Left renal cortex interstitium (tissue), 4 donors: ENCODE measurements at places on chromosomes 16 and 17. TPM values are rescaled to one million over a fixed set of nuclear protein-coding genes. Genes with fewer than 3 reads are reported as not detected.
A peak's percentile ranks its signal among the peaks of the same experiment; 100 is the strongest.

DNA sequence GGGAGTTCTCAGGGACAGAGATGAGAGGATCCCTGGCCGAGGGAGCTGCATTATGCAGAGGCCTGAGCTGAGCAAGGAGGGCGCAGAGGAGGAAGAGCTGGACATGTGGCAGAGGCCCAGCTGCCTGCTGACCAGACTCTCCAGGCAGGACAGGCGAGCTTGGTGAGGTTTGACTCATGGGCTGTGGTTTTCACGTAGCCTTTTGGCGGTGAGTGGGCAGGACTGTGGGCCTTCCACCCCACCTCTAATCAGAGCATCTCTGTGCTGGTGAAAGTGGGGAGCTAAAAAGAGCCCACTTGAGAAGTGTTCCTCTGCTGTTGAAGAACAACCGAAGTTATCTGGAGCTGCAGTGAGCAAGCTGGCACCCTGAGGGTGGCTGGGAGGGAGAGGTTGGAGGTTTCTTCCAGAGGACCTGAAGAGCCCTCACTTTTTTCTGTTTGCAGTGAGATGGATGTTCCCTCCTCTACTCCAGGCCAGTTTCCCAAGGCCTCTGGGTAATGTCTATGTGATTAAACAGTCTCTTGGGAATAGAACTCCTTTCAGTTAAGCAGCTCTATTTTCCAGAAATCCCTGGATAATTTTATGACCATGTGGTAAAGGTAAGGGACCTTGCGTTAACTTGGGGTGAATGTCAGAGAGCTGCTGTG, 11.9 kb downstream of the EPN2 start:
- no peak for DNase-seq

GRCh38 chr16:48605518-48606110, 4.4 kb downstream of the N4BP1 start:
- no peak for DNase-seq

GRCh38 chr16:80986557-80986956, 20.1 kb downstream of the CMC2 start:
- DNase-seq, result no peak

- no peak for DNase-seq
Measured at GRCh38 chr16:76885776-76886537, 305.0 kb upstream of the MON1B start.

GRCh38 chr16:12340151-12340733, 363.7 kb downstream of the SNX29 start:
- DNase-seq, result no peak

- DNase-seq, result no peak
Measured at GRCh38 chr16:86100205-86101136, 201.5 kb downstream of the IRF8 start.

GRCh38 chr17:14760212-14760611, 459.3 kb downstream of the HS3ST3B1 start:
- no peak for DNase-seq

- no peak for DNase-seq
Measured at GRCh38 chr17:12342161-12342560, 321.5 kb downstream of the MAP2K4 start.

- no peak for DNase-seq
Measured at GRCh38 chr16:66008136-66008535, 358.4 kb upstream of the CDH5 start.

- DNase-seq, result no peak
Measured at GRCh38 chr16:20821682-20822081, 15.4 kb downstream of the REXO5 start.

GRCh38 chr17:82012640-82013295, 9.9 kb downstream of the CENPX start:
- no peak for DNase-seq

GRCh38 chr17:2964370-2964769, 99.0 kb downstream of the OR1D5 start:
- DNase-seq, result no peak

DNA sequence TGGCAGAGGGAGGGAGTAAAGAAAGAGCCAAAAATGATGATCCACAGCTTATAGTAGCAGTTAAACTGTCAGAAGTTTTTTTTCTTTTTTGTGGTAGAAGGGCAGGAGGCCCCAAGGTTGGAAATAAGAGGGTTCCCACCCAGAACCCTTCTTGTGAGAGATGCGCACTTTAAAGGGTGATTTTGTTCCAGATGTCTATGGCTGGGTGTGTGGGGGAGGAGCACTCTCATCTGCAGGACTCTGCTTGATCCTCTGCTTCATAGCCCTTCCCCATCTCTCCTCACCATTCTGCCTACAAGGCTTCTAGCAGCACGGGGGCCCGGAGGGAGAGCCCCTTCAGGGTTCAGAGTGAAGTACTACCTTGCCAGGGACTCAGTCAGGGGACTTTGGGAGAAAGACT, 6.4 kb downstream of the ATXN1L start:
- DNase-seq, result no peak

GRCh38 chr17:76530095-76530723, 7.3 kb downstream of the CYGB start:
- no peak for DNase-seq

- DNase-seq, result no peak
Measured at GRCh38 chr16:15919331-15919730, 30.1 kb upstream of the ABCC1 start.

DNA sequence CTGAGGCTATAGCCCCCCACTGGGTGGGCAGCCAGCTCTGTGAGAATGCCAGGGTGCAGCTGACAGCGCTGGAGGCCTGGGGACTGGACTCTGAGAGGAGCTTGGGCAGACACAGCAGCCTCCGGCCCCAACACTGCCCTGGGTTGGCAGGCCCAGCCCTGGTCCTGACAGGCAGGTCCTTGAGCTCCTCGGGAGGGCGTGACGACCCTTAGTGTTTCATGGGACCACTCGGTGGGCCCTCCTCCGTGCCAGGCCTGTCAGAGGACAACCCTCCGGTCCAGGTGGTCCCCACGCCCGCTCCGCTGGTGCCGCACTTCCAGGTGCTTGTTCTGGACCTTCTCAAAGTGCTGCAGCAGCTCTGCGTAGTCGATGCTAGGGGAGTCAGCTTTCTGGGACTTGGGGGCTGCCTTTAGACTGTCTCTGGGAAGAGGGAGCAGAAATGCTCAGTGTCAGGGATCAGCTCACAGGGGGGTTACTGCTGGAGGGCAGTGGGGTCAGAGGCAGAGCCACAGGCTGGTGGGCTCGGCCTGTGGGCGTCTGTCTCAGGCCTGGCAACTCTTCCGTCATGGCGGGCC, 1.9 kb upstream of the MTSS2 start:
- DNase-seq, result no peak

DNA sequence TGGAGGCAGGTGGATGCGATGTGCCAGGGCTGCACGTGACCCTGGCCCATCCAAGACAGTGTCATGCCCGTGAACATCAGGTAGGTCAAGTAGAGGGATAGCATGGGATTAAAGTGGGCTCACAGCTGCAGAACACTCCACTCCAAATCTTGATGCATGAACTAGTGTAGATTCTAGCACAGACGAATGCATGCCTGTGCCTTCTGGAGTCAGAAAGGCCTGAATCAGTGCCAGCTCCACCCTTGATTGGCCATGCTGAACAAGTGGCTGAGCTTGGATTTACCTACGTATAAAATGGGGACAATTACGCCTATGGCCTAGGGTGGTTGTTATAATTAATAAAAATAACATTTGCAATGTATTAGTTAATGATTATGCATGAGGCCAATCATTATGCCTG, 10.6 kb downstream of the IRX3 start:
- no peak for DNase-seq

GRCh38 chr17:18015593-18015992, 23.4 kb downstream of the ATPAF2 start:
- no peak for DNase-seq

DNA sequence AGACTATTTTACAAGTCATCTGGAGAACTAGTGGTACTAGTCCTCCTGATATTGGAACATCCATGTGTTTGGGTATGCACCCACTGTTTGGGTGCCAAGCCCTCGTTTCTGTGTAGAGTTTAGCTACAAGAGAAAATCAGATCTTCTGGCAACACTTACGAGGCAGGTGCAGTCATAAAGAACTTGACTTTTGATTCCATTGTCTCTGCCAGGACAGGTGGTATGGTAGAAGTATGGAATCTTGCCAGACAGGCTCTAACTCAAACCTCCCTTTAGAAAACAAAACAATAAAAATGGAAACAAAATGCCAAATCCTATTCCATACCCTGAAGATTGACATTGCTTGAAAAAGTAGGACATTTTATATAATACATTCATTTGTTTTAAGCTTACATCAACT, 16.0 kb downstream of the RNF43 start:
- no peak for DNase-seq

DNA sequence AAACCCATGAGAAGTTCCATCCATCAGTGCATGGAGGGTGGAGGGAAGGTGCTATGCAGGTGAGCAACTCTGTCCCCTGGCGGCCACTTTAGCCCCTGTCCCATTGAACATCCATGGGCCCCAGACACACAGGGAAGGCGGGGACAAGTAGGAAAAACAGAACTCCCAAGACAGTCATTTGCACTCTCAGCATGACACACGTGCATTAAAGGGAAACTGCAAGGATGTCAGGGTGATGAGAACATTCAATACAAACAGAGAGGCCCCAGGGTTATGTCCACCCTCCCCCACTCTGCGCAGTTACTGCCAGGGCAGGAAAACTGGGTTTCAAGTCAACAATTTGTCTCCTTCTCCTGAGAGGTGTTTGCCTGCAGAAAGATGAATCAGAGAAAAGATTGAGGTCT, 44.0 kb upstream of the AKTIP start:
- no peak for DNase-seq

DNA sequence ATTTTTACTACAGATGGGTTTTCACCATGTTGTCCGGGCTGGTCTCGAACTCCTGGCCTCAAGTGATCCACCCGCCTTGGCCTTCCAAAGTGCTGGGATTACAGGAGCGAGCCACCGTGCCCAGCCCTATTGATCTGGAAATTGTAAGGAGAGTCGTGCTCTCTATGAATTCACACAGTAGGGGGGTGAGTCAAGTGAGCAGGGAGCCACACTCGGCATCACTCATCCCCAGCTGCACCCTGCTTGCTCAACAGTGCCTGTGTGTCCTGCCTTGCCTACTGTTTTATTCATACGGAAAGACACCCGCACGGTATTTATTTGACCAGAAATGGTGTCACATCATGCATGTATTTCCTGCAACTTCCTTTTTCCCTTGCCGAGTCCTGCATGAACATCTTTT, 157.2 kb upstream of the FOXF1 start:
- DNase-seq, result no peak

DNA sequence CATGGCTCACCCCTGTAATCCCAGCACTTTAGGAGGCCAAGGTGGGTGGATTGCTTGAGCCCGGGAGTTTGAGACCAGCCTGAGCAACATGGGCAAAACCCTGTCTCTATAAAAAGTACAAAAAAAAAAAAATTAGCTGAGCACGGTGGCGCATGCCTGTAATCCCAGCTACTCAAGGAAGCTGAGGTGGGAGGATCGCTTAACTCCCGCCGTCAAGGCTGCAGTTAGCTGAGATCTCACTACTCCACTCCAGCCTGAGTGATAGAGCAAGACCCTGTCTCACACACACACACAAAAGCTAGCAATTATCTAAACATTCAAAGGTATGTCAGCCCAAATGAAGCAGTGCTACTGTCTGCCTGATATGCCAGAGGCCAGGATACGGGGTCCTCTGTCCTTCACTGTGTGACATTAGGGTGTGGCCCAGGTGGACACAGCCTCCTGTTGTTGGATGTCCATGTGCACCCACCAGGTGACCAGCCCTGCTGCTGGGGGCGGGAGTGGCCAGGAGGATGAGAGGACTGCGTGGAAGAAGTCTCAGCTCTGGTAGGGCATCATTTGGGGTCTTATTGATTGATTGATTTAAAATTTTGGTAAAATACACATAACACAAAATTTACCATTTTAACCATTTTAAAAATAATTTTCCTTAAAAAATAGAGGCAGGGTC, 3.9 kb downstream of the NLRC3 start:
- DNase-seq, result no peak

GRCh38 chr16:9567666-9568065, 476.2 kb downstream of the HAPSTR1 start:
- DNase-seq, result no peak

- DNase-seq, result no peak
Measured at GRCh38 chr17:50314456-50315011, 31.4 kb upstream of the XYLT2 start.

- DNase-seq, result peak; percentile 89
Measured at GRCh38 chr17:55641676-55642081, 81.0 kb downstream of the TMEM100 start.

- no peak for DNase-seq
Measured at GRCh38 chr16:66231452-66232160, 134.9 kb upstream of the CDH5 start.

- no peak for DNase-seq
Measured at GRCh38 chr17:28570716-28571360, 486 bp downstream of the PIGS start.

DNA sequence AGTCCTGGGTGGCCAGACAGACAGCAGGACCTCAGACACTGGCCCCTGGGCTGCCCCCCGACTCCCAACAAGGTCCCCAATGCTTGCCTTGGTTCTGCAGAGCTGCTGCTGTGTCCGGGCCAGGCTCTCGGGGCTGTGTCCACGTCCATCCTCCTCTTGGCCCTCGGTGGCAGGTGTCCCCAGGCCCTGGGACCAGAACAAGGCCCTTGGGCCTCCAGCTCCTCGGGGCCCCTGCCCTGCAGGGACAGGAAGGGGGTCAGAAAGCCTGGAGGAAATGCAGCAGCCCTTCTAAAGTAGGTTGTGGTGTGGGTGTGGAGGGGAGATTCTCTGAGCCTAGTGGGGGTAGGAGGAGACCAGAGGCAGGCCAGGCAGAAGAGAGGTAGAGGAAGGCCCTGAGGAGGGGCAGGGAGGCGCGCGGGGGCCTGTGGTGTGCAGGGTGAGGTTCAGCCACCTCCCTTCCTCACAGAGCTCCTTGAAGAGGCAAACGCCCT, 2.5 kb upstream of the AXIN1 start:
- DNase-seq, result no peak

Gene FBXO39
- 0.09 TPM for polyA plus RNA-seq

Gene HP
- 2.2 TPM for polyA plus RNA-seq

Gene KRT24
- polyA plus RNA-seq, result not detected

Gene PRSS27
- 0.92 TPM for polyA plus RNA-seq

Gene SHISA6
- 1.5 TPM for polyA plus RNA-seq

Gene OR1F1
- not detected for polyA plus RNA-seq

Gene RAD51D
- 11.8 TPM for polyA plus RNA-seq

Gene MVD
- 35.6 TPM for polyA plus RNA-seq

Gene TNP2
- not detected for polyA plus RNA-seq

Gene OMG
- polyA plus RNA-seq, result 0.69 TPM

Gene CTRL
- polyA plus RNA-seq, result 5.2 TPM

Gene CNGB1
- 0.08 TPM for polyA plus RNA-seq

Gene ABCC12
- 0.16 TPM for polyA plus RNA-seq
